Aorta (tissue), 5 donors: ENCODE measurements at places on chromosomes 1 and 21. TPM values are rescaled to one million over a fixed set of nuclear protein-coding genes. Genes with fewer than 3 reads are reported as not detected.

GRCh38 chr1:200638073-200638472 lies 17.5 kb upstream of the KIF14 start:
- no peak for DNase-seq

DNA sequence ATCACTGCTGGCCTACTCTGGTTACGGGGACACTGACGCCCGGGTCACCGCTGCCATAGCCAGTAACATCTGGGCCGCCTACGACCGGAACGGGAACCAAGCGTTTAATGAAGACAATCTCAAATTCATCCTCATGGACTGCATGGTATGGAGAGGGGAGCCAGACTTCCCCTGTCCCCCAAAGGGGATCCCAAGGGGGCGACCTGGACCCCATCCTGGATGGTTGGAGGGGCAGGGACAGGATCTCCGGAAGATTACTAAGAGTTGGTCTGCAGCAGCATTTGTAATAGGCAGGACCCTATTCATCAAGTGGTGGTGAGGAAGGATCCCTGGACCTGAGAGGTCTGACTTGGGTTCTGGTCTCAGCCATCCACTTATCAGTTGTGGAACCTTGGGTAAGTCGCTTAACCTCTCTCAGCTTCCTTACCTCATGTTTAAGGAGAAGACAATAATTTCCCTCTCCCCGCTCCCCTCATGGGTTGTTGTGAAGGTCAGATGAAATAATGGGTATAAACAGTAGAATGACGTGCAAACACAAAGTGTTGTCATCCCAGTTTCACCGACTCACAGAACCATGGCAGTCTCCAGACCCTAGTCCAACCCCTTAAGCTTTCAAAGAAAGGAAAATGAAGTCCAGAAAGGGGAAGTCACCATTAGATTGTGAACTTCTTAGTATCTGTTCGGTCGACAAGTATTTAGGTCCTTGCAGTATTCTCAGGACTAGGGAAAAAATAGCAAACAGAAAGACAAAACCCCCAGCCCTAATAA lies 883 bp downstream of the LAMTOR2 start:
- no peak for DNase-seq

DNA sequence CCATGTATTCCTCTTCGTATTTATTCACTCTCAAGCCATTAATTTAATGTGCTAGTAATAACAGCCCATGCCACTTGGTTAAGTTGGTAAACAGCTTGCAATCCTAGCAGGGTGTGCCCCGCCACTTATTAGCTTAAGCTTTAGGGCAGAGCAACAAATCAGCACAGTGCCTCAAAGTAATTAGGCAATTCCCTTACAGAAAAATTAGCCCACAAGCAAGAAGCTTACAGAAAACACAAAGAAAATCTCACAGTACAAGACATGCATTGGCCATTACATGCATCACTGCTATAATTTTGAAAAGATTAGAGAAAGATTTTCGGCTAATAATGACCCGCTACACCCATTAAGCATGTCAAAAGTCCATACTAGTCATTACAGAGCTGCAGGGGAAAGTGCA lies 47.6 kb downstream of the TGFB2 start:
- DNase-seq: no peak

DNA sequence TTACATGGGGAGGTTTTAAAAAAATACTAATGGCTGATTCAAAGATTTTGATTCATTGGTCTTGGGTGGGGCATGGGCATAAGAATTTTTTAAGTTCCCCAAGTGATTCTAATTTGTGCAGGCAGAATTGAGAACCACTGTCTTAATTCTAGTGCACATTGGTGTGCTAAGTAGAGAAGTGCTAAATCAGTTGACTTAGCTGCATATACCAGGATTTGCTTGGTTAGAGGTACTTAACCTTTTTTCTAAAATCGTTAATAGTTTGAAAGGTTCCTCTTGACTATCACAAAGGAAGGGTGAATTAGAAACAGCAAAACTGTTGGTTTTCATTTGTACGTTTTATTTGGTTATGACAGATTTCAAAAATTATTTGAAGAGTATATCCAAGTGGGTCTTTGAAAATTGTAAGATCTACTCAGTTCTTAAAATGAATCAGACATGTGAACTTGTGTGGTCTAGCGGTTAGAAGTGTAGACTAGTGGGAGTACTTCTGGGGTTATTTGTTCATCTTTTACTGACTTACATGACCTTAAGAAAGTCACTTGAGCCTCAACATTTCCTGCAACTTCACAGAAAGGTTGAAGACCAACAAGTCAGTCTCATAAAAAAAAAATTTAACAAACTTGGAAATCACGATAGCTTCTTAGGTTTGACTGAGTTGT lies 66.7 kb downstream of the RPAP2 start:
- no peak for DNase-seq

- DNase-seq: no peak
Observed at GRCh38 chr1:79302380-79302930, 295.9 kb upstream of the ADGRL4 start.

DNA sequence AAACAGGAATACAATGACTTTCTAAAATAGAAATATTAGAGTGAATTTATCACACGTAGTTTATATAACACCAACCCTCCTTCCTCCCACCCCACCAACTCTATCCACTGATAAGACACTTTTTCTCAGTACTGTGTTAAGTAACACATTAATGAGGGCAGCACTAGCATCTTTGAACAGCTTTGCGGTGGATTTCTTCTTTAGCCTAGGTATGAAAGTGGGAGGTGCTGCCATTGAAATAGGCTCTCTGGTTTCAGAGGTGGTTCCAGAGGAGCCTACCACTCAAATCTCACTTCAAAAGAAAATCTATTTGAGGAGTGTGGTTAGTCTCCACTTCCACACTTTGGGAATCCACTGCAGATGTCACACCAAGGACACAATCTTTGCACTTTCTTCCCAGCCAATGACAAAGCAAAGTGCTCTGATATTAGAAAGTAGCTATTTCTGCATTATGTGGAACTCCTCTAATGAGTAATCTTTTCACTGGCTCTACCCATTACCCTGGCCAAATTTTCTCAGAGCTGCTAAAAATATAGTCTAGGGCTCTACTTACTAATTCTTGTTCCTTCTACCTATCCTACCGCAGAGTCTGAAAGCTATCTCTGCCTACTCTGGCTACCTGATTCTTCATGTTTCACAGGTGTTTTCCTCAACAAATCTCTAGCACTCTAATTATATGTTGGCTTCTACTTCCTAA lies 1667.8 kb downstream of the MRPL39 start:
- no peak for DNase-seq

DNA sequence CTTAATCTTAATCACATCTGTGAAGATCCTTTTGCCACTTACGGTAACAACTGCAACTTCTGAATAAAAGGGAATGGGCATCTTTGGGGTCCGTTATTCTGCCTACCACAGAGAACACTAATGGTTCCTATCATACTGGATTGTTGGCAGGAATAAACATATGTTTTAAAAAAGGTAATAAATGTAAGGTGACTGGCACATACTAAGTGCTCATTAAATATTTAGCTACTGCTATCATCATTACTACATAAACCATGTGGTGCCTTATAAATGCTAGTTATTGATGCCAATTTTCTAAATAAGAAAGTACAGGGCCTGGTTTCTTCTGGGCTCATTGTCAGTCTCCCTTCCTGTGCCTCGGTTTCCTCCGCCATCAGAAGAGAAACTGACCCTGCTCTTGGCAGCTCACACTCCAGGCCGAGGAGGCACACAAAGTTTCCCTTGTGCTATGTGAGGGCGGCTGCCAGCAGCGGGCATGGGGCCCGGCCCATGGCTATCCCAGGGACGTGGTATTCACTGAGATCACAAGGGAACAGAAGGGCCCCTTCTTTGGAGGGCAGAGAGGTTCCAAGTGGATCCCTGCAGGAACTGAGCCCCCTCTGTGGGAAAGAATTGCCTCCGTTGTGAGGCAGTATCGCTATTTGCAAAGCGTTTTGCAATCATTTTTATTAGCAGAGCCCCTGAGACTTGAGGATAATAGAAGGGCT lies 26.2 kb downstream of the NAV1 start:
- DNase-seq: peak; percentile 76

DNA sequence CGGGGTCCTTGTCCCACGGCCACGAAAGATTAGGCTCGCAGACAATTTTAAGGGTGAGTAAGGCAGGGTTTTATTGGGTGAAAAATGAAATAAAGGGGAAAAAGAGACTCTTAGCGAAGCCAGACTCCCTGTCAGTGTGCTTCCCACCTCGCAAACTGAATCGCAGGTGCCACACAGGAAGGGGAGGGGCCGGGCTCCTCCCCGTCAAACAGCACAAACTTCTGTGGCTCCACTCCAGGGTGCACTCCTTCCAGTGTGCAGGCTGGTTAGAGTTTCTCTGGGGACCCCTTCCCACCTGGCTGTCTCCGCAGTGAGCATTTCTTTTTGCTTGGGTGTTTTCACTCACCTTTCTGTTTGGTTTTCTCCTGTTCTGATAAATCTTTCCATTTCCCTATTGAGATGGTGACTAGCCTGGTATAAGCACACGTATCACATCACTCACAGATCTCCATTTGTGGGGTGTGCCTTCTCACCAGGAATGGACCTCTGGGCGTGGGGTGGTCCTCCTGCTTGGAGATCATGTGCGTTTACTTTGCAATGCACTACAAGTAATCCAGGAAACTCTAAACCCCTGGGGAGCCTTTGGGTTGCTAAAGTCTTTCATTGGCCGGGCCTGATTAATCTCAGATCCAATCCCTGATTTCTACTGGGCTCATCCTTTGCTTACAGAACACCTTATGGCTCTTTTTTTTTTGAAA lies 37.6 kb upstream of the GALNT2 start:
- no peak for DNase-seq

GRCh38 chr1:6958407-6959030 lies 173.3 kb downstream of the CAMTA1 start:
- DNase-seq: no peak

GRCh38 chr21:25822981-25823380 lies 88.2 kb downstream of the GABPA start:
- no peak for DNase-seq

DNA sequence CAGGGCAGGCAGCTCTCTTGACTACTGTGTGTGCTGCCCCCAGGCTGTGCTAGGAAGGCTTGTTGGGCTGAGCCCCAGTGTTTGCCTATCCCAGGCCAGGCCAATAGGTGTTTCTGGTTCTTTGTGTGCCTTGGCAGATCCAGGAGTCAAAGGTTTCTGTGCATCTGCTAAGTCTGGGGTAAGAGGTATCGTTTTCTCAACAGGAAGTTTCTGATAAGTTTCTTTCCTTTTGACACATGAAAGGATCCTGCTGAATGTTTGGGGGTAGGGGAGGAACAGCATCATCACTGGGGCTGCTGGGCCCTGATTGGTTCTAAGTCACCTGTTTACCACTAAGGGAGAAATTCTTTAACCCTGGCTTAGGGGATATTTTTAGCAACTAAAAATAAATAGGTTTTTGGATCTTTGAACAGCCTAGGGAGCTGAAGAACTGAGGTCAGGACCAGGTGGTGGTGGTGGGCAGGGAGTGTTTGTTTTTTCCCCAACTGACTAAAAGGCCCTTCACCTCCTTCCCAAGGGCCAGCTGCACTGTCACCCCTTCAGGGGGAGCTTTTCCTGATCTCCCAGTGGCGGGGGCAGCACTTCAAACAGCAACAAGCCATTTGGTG lies 85.1 kb downstream of the KCNN3 start:
- peak; percentile 20 for DNase-seq

DNA sequence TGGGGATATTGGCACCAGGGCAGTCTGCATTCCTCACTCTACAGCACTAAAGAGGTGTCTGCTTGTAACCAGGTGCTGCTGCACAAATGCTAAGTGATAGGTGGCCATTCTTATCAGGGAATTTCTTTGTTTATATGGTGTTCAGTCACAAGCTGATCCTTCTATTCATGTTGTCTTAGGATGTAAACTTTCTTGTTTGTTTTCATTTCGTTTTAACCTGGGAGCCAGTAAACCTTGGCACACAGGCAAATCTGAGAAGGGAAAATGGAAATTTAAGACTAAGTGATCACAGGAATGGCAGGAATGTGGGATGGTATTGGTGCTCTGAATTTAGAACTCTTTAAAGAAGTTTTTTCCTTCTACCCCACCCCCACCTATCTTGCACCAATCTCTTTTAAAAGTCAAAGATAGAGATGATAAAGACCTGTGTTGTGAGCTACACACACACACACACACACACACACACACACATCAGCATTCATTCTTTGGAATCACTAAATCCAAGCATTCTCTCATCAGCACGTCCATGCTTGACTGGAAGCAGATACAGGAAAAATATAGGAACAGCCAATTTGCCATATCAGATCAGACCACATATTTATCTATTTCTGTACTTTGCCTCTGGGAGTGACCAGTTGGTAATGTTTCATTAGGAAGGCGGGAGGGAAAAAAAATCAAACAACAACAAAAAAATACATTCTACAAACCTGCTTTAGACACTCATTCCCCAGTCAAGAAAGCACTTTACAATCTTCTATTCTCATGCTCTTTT lies 451.4 kb upstream of the ADGRL2 start:
- DNase-seq: no peak

GRCh38 chr1:4894566-4894965 lies 240.2 kb downstream of the AJAP1 start:
- no peak for DNase-seq

DNA sequence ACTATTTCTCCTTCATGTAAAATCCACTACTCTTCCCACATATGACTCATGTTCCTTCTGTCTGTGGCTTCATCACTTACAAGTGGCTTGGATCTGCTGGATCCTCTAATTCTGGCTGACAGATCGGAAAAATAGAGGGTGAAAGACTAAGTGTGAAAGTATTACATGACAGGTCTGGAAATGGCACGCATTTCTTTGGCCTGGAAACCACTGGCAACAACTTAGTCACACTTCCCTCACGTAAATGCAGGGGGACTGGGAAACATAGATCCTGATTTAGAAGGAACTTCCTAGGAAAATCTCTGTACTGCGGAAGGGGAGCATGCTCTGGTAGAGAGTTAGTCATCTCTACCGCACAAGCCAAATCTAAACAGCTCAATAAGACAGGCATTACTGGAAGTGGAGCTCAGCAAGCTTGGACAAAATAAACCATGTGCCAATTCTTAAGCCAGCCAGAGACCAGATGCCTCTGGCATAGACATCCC lies 305.4 kb upstream of the PTBP2 start:
- peak; percentile 52 for DNase-seq

DNA sequence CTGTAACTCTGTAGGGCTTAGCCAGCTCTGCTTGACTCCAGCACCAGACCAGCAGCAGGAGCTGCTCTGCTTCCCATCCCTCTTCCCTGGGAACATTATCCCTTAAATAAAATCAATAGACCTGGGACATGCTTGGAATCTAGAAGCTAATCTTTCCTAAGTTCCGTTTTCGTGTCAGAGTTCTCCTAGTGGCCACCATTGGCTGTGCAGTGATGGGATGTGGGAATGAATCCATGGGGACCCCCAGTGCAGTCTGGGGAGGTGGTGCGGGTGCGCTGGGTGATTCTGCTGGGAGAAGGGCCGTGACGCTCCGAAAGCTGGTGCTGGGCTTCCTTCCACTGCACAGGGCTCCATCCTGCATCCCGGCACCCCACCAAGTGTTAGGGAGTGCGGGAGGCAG lies 202.7 kb downstream of the CAMTA1 start:
- DNase-seq: peak; percentile 18

Gene NCMAP
- polyA plus RNA-seq: not detected

Gene PDE9A
- polyA plus RNA-seq: 2.6 TPM

Gene PGLYRP4
- polyA plus RNA-seq: not detected

Gene SPRR2F
- not detected for polyA plus RNA-seq

Gene FAM72D
- 0.63 TPM for polyA plus RNA-seq

Gene CHIA
- polyA plus RNA-seq: not detected

Gene MYOG
- not detected for polyA plus RNA-seq

Gene CYP4Z1
- not detected for polyA plus RNA-seq

Gene SH2D1B
- polyA plus RNA-seq: 0.10 TPM

Gene ECM1
- 8.1 TPM for polyA plus RNA-seq

Gene ROR1
- 4.0 TPM for polyA plus RNA-seq

Gene FMO3
- 13.5 TPM for polyA plus RNA-seq

Gene WNT3A
- not detected for polyA plus RNA-seq

Gene CORT
- polyA plus RNA-seq: not detected
